ENCODE measurements at places on chromosomes 1 and 21. TPM values are rescaled to one million over a fixed set of nuclear protein-coding genes. Genes with fewer than 3 reads are reported as not detected.

- no peak for DNase-seq
- H3K27ac ChIP-seq, result no peak overlapping the region
- H3K4me1 ChIP-seq, result no peaks in the 10 kb centered on the region
- no peaks in the 10 kb centered on the region for H3K27me3 ChIP-seq
- no peaks in the 10 kb centered on the region for H3K36me3 ChIP-seq
- H3K4me3 ChIP-seq, result no peak overlapping the region
Measured at GRCh38 chr1:41010345-41010744, 11.2 kb downstream of the SLFNL1 start.

DNA sequence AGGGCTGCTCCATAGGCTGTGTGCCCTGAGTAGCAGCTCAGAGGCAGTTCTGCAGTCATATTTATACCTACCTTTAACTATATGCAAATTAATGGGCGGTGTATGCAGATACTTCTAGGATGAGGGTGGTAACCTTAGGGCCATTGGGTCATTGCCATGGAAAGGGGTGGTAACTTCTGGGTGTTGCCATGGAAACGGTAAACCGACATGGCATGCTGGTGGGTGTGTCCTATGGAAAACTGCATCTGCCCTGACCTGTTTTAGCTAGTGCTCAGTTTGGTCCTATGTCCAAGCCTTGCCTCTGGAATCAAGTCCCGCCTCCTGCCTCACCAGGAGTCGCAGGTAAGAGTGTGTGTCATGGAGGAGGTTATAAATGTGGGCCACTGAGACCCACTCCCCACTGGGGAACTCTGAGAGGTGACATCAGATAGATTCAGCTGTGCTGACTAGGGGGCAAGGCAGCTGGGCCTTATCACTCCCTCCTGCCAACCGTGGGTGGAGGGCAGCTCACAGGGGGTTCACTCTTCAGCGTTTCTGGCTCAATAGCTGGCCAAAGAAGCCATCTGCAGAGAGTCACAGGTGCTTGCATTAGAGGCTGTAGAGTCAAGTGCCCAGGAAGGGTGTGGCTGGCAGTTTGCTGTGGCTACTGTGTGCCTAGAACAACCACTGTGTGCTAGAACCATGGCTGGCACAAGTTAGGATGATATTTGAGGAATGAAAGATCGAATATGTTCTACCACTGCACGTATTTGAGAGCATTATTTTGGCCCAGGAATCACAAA is 19.0 kb downstream of the BACE2 start:
- H3K36me3 ChIP-seq, result no peaks in the 10 kb centered on the region
- no peaks in the 10 kb centered on the region for H3K4me1 ChIP-seq
- DNase-seq, result no peak
- no peaks in the 10 kb centered on the region for H3K27me3 ChIP-seq
- no peak overlapping the region for H3K4me3 ChIP-seq

The TMEM61 gene
- total RNA-seq, result 2.0 TPM

DNA sequence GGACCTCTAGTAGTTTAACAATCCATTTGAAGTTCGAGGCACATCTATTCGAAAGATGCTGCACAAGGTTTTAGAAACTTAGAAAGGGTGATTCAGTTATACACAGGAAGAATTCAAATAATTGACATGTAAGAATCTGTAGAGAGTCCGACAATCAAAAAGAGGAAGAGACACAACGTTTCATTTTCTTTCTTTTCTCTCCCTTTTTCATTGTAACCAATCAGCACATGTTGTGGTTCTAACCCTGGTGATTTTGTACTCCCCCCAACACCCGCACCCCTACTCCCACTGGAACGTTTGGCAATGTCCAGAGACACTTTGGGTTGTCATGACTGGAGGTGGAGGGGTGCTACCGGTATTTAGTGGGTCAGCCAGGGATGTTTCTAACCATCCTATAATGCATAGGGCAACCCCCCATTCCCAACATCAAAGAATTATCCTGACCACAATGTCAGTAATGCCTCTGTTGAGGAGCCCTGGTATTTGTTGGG is 4.9 kb downstream of the TGFB2 start:
- H3K27ac ChIP-seq, result no peak overlapping the region
- H3K4me3 ChIP-seq, result no peak overlapping the region
- DNase-seq, result no peak
- H3K4me1 ChIP-seq, result peaks cover 25% of the 10 kb centered on the region

DNA sequence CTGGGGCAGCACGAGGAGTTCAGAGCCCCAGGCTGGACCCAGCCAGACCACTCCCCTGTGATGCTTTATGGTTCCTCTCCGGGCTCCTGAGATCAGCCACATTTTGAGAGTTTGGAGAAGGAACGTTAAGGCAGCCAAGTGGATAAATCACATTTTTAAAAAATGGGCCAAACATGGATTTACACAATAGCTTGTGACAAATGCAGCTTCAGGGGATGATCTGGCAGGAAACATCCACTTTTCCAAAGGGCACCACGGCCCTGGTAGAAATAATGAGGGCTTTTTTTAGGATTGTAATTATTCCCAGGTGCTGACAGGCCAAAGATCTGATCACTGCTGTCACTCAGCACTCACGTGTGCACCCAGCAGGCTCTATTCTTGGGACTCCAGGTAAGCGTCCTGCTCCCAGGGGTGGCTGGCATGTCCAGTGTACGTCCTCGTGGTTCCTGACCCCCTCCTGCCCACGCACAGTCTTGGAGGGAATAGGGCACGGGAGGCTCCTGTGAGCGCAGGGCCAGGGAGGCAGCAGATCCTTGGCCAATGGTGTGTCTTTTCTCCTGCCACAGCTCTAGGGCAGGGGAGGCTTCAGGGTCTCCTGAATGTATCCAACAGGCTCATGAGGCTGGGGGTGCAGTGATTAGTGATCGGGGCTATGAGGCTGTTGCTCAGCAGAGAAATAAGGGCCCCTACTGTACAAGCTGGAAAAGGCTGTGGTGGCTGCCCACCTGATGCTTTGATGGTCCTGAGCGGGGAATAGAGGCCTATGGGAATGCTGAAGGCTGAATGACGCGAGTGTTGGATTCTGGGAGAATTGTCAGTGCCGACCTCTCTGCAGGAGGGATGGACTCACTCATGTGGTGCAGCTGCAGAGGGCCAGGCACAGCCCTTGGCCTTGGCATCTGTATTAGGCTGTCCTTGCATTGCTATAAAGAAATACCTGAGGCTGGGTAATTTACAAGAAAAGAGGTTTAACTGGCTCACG is 415.7 kb downstream of the PTPRU start:
- no peak overlapping the region for H3K4me3 ChIP-seq
- H3K36me3 ChIP-seq, result no peaks in the 10 kb centered on the region
- H3K4me1 ChIP-seq, result peaks cover 9% of the 10 kb centered on the region
- peak; percentile 2 for DNase-seq
- H3K27ac ChIP-seq, result no peak overlapping the region

- H3K27me3 ChIP-seq, result no peaks in the 10 kb centered on the region
- DNase-seq, result no peak
- no peak overlapping the region for H3K4me3 ChIP-seq
- H3K36me3 ChIP-seq, result no peaks in the 10 kb centered on the region
- H3K4me1 ChIP-seq, result no peaks in the 10 kb centered on the region
Measured at GRCh38 chr1:243926803-243927245, 76.8 kb upstream of the AKT3 start.

- H3K4me1 ChIP-seq, result peaks cover 30% of the 10 kb centered on the region
- no peak for DNase-seq
- H3K27ac ChIP-seq, result no peak within 1 kb of the TSS
- H3K4me3 ChIP-seq, result no peak within 1 kb of the TSS
- H3K36me3 ChIP-seq, result no peaks in the 10 kb centered on the region
- H3K27me3 ChIP-seq, result no peaks in the 10 kb centered on the region
Measured at GRCh38 chr1:173050865-173051264, at the start of gene TNFSF18. Gene TNFSF18, minus strand, starts transcription at chr1:173050941. Its CDS starts 45 bp downstream, at chr1:173050896.

- no peak overlapping the region for H3K27ac ChIP-seq
- H3K4me1 ChIP-seq, result peaks cover 6% of the 10 kb centered on the region
- DNase-seq, result no peak
- H3K27me3 ChIP-seq, result no peaks in the 10 kb centered on the region
Measured at GRCh38 chr1:227351443-227351842, 33.2 kb upstream of the CDC42BPA start.

Measured in body of pancreas (tissue), 4 donors.